Psoas muscle (tissue), 8 donors: ENCODE measurements at places on chromosomes 5 and 9.

DNA sequence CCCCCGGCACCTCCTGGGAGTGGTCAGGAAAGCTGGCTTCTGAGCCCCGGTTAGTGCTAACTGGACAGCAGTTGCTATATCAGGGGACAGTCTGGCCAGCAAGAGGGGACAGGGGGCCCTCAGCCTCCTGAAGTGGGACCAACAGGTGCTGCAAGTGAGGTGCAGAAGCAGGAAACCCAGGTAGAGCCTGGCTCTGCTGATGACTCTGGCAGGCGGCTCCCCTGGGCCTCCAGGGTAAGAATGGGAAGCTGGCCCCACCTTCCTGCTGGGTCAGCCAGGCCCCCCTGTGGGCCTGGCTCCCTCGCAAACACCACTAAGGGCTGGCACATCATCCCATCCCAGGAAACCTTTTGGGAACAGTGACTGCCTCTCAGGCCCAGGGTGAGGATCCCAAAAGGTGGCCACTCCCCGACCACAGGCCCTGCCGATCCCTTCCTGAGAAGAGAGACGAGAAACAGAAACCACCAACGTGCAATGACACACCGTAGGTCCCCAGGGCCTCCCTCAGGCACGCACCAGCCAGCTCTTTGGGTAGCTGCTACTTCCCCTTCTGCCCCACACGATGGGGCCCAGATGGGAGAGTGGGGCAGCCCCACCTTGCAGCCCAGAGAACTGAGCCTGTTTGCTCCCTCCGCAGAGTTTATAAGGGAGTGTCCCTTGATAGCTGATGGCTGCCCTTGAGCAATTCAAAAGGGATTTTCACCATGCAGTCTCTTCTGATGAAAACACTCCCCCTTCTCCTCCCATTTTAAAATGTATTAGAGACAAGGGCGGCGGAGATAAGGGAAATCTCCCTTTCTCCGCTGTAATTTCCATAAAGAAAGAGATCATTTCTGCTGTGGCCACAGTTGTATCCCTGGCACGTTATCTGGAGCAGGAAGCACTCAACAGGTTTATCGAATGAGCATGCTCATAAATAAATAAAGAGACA, 76.8 kb downstream of the STK10 start:
- peak; percentile 45 for DNase-seq

DNA sequence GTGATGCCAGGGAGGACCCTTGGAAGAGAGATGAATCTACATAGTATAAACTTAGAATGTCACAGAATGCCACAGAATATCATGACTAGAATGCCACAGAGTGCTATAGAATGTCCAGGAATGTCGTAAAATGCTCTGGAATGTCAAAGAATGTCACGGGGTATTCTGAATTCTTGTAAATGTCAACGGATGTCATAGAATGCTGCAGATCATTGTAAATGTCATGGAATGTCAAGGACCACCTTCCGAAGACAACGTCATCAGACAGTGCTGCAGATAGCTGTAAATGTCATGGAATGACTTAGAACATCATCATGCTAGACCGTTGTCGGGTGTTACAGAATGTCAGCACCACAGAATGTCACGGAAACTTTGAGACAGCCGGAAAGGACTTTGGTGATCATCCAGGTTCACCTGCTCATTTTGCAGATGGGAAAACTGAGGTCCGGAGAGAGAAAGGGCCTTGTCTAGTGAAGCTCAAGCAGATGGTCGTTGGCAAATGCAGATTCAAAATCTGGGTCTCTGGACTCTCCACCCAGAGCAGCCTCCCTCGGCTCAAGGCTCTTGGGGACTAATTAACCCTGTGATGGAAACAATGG, 117.1 kb downstream of the LHX2 start:
- DNase-seq, result no peak

DNA sequence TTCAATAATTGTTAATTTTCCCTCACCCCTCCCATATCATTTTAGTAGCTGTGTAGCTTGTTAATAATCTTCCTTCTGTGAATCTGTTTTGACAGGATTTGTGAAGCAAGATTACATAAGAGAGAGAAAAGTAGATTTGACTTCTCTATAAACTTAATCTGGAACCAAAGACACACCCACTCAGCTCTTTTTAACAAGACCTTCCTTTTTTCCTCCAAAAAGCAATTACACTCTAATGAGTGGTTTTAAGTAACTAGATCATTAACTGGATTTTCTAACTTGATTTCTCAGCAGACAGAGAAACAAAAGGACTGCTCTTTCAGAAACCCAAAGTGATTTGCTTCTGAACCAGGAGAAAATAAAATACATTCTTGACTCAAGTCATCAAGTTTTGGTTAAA, 21.9 kb downstream of the RFK start:
- DNase-seq, result no peak

GRCh38 chr5:157571357-157571827, 4.2 kb downstream of the ADAM19 start:
- peak; percentile 60 for DNase-seq

DNA sequence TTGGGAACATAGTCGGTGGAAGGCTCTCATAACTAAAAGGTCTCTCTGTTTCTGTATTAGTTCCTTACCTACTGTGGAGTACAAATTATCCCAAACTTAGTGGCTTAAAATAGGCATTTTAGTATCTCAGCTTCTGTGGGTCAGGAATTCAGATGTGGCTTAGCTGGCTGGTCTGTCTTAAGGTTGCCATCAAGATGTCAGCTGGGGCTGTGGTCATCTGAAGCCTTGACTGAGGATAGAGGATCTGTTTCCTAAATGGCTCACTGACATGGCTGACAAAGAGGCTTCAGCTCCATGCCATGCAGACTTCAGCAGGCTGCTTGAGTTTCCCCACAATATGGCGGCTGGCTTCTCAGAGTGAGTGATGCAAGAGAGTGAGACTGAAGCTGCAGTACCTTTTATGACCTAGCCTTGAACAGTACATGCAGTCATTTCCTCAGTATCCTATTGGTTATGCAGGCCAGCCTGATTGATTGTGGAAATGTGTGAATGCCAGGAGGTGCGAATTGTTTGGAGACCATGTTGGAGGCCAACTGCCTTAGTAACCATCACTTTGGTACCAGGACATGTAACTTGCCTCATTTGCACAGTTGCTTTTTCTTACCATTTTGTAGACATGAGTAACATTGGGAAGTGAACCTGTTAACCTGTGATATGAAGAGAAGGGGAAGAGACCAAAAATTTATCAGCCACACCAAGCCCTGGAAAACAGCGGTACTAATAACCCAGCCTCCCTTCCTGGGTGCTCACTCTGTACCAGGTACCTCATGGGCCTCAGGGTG, 152.8 kb upstream of the IER5L start:
- DNase-seq, result no peak

DNA sequence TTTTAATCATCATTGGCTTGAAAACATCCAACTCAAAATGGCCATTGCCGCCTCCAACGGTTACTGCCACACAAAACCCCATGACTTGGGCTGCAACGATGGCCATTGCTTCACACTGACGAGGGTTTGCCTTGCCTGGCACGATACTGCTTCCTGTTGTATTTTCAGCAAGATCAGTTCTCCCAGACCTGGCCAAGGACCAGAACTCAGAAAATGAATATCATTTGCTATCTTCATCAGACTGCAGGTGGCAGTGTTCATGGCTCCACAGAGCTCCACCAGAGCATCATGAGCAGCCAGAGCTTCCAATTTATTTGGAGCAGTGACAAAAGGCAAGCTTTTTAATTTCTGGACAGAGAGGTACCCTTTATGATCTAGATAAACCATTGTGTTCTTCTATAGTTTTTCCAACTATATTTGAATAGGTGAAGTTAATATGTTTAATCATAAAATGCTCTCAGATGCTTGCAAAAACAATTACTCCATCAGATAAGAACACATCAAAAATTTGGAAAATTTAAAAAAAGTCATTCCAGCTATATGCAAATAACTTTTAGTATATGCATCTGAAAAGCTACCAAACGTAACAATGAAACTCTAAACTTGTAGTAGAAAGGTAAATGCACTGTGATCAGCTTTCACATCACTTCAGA, 10.4 kb downstream of the AMACR start:
- peak; percentile 82 for DNase-seq

DNA sequence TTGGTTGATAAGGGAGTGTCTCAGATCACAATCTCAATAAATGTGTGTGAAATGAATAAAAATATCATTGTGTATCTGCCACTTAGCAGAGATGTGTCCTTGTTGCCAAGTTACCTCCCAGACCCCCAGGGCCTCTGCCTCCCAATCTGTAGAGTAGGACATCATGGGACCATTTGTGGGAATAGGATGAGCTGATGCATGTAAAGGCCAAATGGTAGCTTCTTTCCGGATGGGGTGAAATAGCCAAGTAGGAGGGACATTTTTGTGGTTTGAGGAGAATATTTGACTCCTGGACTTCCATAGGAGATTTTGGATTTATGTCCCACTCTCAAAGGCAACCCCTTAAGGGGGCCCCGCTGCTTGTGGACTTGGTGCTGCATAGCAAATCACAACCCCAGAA, 82.6 kb upstream of the HRH2 start:
- DNase-seq, result no peak

DNA sequence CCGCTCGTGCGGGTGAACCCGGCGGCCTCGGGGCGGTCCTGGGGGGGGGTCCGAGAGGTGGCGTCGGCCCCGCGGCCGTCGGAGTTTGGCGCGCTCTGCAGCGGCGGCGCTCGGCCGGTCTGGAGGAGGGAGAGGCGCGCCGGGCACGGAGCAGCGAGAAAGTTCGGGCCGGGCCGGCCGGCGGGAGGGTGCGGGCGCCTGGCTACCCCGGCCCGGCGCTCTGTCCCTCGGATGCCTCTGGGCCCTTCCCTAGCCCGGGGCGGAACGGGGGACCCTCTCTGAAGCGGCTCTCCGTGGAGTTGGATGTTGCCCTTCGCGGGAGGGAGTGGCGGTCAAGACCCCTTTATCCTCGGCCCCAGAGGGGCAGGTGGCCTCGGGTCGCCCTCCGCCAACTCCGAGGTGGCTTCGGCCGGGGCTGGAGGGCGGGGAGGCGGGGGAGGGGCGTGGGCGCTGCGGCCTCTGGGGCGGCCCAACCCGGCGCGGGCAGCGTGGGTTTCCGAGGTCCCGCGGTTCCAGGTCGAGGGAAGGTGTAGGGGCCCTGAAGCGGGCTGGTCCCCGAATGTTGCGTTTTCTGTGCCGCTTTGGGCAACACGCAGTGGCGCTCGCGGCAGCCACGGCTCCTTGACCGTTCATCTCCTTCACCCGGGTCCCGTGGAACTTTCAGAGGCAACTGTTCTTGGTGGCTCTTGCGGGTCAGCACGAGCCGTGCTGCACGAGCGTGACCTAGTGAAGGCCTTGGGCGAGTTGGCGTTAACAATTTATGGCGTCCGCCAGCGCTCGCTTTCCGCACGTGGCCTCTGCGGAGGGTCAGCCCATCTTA, 290.5 kb downstream of the DOCK8 start:
- peak; percentile 57 for DNase-seq

GRCh38 chr9:120505186-120505585, 74.8 kb downstream of the CDK5RAP2 start:
- no peak for DNase-seq

- DNase-seq, result no peak
Observed at GRCh38 chr5:34480810-34481528, 175.2 kb upstream of the RAI14 start.

GRCh38 chr5:133635051-133635450, 22.7 kb upstream of the FSTL4 start:
- no peak for DNase-seq

DNA sequence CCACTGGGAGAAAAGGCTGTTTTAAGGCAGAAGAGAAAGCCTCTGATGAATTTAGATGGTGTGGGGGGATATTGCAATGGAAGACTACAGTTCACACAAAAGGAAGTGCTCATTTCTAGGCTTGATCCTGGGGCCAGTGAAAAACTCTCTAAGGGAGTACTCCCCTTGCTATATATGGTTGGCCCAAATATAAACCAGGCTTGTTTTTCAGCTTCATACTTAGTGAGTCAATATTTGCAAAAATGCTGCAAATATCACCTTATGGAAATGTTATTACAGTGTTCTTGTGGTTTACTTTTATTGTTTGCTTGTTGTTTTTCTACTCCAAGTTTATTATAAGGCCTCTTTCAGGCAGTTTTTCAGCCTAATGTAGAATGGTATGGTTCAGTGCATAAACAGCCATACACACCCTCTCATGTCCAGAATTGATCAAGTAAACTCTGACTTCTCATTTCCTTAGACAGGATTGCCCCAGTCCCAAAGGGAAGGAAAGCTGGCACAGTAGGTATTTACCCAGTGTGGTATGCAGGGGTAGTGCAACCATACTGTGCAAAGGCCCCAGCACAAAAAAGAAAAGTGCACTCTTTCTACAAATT, 115.1 kb downstream of the FEM1C start:
- no peak for DNase-seq

GRCh38 chr5:138722544-138723177, 30.6 kb upstream of the CTNNA1 start:
- DNase-seq, result no peak

DNA sequence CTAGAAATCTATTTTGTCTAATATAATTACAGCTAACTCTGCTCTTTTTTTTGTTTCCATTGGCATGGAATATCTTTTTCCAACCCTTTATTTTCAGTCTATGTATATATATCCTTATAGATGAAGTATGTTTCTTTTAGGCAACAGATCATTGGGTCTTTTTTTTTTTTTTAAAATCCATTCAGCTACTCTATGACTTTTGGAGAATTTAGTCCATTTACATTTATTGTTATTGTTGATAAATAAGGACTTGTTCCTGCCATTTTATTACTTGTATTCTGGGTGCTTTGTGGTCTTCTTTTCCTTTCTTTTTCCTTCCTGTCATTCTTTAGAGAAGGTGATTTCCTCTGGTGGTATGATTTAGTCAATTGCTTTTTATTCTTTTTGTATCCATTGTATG, 296.8 kb downstream of the SMARCA2 start:
- DNase-seq, result no peak

GRCh38 chr9:4263591-4263990, 36.3 kb downstream of the GLIS3 start:
- no peak for DNase-seq

DNA sequence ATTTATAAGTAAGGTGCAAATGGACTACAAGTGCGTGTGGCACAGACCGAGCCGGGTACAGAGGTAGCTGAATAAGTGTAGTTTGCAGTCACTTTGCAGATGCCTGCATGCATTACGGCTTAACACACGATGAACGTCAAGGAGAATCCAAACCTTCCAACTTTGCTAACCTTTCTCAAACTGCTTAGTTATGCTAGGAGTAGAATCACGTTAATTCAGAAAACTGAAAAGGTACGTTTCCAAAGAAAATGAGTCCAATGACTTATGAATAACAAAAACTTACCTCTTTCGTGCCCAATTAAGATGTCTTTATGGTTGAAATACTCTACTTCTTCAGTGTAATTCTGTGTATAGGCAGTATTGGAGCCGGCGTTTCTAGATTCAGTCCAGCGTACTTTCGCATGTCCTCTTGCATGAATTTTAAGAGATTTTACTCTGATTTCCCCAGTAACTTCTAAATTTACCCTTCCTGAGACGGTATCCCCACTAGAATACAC, 539 bp downstream of the ARRDC3 start:
- DNase-seq, result no peak

DNA sequence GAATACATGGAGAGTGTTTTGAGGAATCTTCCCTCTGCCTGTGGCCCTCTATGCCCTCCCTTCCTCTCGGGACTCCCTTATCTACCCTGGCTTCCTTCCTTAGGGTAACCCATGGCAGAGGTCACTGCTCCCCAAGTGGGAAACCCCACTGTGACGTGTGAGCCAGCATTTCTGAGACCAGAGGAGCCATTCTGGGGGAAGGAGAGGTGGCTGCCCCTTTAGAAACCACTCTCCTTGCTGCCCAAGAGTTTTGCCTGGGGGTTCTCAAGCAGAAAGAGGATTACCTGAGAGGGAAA, 23.1 kb downstream of the CCNJL start:
- no peak for DNase-seq

- DNase-seq, result no peak
Observed at GRCh38 chr9:18623221-18624079, 149.5 kb downstream of the ADAMTSL1 start.
